ENCODE measurements at places on chromosomes 7 and 10. TPM values are rescaled to one million over a fixed set of nuclear protein-coding genes. Genes with fewer than 3 reads are reported as not detected.

- DNase-seq = no peak
Observed at GRCh38 chr7:50781381-50782293, 1.1 kb downstream of the GRB10 start.

- no peak for DNase-seq
Observed at GRCh38 chr10:34097682-34098081, 717.4 kb downstream of the PARD3 start.

DNA sequence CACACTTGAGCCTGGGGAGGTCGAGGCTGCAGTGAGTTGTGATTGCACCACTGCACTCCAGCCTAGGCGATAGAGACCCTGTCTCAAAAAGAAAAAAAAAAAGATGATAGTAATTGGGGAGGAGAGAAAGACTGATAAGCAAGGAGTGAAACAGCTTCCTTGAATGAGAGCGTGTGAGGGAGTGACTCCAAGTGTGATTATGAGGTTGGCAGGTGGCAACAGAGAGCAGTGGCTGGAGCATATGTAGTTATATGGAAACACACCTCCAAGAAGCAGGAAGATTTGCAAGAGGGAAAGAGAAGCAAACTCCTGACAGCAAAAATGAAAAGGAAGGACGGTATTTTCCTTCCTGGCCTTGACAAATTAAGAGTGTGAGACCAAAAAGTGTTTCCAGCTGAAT lies 50.4 kb downstream of the VKORC1L1 start:
- no peak for DNase-seq

IQCE gene
- polyA plus RNA-seq = 4.1 TPM

CYP2C19 gene
- not detected for polyA plus RNA-seq

All from CD8-positive, alpha-beta memory T cell (primary cell).